HT-29 (cell line): ENCODE measurements at places on chromosomes 7 and 10.

DNA sequence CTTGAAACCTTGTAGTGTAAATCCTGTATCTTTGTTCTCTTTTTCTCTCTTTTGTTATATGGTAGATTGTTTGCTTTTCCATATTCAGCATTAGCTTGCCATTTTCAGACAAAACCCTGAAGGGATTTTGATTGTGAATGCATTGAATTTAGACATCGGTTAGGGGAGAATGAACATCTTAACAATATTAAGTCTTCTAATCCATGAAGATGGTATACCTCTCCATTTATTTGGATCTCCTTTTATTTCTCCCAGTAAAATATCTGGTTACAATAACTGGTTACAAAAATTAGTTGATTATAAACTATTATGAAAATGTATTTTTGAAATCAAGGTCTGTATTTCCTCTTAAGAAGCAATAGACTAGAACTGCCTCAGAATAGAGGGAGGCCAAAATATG, 12.4 kb upstream of the SLK start:
- DNase-seq = no peak

GRCh38 chr7:92633211-92633906, 43.2 kb upstream of the FAM133B start:
- DNase-seq = peak; percentile 91

DNA sequence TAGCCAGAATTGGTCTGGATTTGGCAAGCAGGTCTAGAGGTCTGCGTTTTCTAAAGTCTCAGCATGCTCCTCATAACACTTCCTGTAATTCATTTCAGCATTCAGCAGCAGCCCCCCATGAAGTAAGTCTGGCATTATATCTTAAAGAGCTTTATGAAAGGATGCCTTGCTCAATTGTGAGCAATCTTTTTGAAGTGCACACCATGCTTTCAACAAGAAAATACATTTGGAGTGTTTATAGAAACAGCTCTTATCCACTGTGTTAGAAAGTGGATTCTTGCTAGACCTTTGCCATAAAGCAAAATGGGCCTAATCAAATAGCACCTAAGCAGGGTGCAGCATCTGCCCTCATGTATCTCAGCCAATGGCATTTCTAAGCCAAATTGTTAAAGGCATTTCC, 378.0 kb upstream of the AKR1E2 start:
- no peak for DNase-seq

GRCh38 chr10:12960334-12960898, 41.1 kb downstream of the CCDC3 start:
- no peak for DNase-seq

DNA sequence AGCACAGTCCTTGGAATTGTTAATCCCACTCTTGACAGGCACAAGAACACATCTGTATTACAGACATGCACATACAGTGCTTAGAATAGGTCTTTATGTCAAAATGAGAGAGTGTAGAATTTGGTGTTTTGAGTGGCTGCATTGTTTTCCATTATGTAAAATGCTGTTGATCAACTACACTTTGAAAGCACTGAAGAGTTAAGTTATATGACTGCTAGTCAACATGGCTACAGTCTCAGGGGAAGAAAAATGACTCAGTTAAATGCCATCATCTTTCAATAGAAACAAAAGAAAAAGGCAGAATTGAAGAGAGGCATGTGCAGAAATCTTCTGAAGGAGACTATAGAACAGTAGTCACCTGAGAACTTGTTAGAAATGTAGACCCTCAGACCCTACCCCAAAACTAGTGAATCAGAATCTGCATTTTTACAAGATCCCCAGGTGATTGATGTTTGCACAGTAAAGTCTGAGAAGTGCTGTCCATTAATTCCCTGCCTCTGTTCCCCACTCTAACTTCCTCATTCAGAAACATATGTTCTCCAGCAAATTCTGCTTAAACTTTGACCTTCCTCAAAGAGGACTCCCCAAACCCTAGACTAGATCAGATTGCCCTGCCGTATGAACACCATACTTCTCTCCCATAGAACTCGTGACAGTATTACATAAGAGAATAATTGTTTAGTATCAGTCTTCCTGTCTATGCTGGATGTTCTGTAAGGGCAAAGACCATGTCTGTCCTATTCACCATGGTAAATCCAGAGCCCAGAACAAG, 16.0 kb downstream of the SND1 start:
- no peak for DNase-seq

DNA sequence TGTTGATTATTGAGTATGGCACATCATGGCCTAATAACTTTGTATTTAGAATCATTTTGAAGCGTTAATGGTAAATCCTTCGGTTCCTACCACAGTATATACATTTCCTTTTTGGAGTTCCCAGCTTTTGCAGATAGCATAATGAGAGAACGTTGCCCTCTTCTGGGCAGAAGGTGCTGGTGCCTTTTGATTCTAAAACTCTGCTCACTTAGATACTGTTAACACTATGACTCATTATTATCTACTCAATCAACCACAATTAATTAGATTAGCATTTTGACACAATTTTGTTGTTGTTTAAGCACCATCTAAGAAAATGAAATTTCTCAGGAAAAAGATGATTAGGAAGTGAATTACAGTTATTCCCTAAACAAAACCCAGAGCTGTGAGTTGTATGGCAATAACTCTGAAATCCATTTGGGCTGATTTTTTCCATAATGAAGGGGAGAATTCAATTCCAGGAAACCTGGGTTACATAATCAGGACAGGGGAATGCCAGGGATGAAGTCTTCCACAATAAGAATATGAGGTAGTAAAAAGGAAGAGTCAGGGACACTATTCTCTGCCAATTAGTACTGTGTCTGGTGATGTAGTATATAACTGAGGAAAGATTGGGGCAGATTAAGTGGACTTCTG, 11.5 kb upstream of the DLD start:
- DNase-seq = peak; percentile 76

GRCh38 chr7:128387216-128388144, 22.3 kb downstream of the IMPDH1 start:
- DNase-seq = peak; percentile 88

- peak; percentile 29 for DNase-seq
Measured at GRCh38 chr10:5975641-5976473, 1.5 kb downstream of the IL15RA start.

DNA sequence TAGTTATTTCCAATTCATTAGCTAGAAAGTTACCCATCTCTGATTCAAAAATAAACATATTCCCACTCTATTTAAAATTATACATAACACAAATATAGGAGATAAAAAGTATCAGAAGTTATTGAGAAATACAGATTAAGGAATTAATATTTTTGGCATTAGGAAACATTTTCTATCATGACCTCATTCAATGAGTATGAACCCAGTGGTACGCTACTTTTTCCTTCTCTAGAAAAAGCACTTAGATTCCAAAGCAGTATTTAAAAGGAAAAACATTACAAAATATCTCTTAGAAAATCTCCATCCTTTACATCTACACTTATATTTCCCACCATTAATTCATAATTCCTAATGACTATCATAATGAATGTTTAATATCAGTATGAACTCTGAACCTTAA, 240.6 kb upstream of the GNAI1 start:
- no peak for DNase-seq

DNA sequence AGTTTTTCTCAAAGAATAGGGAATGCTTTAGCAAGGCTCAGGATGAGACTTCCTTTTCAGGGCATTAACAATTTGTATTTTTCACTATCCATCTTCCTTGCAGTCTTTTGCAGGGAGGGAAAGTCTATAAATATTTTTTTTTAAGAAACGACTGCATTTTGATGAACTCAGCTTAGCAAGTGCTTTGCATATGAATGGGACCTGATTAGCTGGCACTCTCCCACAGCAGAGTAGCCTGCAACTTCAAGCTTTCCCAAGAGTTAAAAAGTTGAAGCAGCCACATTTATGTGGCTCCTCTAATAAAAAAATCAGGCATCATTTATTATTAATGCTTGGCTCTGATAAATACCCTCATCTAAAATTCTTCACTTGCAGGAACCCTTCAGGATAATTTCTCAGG, 134.0 kb downstream of the GRID1 start:
- no peak for DNase-seq

DNA sequence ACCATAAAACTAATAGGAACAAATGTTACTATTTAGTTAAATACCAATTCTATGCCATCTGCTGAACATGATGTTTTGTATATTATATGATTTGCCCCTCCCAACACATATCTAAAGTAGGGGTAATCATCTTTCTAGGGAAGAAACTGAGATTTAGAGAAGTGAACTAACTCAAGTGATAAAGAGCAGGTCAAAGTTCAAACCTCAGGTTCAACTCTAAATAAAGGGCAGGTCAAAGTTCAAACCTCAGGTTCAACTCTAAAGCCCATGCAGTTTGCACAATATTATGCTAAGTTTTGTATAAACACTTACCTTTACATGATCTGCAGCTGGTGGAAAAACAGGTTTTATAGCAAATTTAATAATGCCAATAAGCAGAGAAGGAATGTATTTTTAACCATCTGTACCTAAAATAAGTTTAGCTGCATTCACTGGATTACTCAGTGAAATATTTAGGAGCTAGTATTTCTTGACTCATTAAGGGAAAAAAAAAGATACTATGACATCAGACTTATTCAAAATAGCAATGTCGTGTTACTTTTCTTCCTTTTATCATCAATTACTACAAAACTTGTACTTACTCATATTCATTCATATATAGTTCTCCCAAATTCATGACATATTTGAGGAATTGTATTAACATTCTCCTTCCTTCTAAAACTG, 1194.3 kb upstream of the CELF2 start:
- DNase-seq = no peak

DNA sequence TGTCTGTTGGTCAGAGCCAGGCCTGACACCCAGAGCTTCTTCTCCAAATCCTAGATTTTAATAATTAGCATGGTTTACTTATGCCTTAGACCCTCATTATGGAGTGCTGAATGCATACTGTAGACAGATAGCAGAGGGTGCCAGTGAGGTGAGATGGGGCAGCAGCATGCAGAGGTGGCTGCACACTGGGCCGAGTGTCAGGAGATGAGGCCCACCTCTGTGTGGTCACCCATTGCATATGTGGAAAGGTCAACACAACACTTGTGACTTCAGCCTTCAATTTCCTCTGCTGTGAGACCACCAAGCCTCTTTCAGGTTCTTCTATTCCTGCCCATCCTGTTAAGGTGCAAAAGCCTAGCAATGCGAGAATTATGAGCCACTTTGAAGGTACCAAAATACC, 39.7 kb upstream of the NMT2 start:
- no peak for DNase-seq

GRCh38 chr10:86648704-86649427, 5.5 kb upstream of the OPN4 start:
- DNase-seq = peak; percentile 42

- no peak for DNase-seq
Measured at GRCh38 chr7:5708271-5708670, 73.2 kb downstream of the RNF216 start.

GRCh38 chr7:94253686-94254085, 141.0 kb upstream of the COL1A2 start:
- DNase-seq = no peak

- no peak for DNase-seq
Measured at GRCh38 chr10:69638642-69639041, 8.6 kb downstream of the FAM241B start.

DNA sequence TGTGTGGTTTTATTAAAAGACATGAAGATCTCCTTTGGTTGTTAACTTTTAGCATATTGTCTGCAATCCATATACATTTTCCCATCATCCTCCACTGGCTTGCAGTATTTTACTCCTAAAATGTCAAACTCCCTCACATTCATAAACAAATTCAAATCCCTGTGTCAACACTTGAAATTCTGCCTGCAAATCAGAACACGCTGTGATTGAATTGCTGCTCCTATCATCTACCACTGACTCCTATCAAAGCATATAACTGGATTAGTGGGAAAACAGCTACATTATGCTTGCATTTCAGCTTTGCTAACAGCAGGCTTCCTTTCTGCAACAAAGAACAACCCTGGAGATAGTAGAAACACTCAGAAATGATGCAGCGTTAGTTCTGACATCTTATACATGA, 281.8 kb upstream of the HGF start:
- no peak for DNase-seq

DNA sequence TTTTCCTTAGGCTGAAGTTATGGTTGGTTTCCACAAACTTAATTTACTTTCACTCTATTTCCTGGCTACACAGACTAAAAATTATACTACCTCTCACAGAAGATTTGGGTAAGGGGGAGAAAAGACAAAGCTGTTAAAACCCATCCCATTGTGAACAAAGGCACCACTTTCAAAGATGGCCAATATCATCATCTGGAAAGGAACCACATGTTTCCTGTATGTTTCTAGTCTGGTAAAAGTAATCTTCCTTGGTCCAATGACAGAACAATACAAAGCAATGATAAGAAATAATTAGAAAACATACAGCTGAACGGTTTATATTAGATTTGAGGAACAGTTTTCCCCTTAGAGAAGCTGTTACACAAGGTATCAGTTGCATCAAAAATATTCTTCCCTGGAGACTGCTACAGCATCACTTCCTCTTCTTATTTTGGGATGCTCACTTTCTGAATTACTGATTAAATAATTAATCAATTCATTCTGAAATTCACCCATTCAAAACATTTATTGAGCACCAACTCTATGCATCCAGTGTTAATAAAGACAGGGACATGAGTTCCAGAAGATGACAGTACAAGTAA, 8.5 kb upstream of the SFR1 start:
- no peak for DNase-seq

DNA sequence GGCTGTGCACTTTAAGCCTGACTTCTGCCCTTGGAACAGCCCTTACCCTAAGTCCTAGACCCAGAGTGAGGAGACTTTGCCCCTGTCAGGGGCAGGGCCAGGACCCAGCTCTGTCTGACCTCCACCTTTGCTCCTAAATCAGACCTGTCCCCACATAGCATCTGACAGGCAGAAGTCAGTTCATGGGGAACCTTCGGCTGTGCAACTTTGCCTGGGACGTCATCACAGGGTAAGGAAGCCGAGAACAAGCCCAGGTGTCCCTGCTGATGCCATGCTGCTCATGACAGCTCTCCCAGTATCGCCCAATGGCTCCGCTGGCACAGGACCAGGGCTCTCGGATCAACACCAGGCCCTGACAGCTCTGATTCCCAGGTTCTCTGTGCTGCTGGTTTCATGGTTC, 55.4 kb downstream of the TNS3 start:
- no peak for DNase-seq

DNA sequence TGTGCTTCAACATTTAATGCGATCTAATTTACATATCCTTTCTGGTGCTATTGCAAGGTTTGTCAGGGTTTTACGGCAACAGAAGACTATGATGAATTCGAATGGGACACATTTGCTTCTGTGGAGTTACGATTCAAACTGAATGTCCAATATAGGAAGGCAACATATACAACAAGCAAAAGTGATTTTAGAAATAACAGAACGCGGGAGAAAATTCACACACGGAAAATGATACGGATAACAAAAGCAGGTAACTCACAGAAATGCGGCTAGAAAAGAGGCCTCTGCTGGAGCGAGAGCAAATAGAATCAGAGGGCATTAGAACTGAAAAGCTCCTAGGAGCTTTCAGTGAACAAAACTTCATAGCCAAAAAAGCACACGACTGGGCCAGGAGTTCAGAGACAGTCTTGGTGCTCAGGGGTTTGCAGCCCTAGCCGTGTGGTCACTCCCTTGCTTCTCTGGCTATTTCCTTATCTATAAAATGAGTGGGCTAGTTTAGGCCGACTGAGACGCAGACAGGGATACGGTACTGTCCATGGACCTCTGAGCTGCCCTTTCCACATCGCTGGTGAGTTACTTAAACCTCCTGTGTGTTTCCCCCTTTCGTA, 557 bp upstream of the TAX1BP1 start:
- DNase-seq = no peak

- DNase-seq = no peak
Measured at GRCh38 chr10:49338604-49339003, 39.6 kb downstream of the C10orf71 start.

GRCh38 chr7:13945670-13946069, 43.8 kb downstream of the ETV1 start:
- no peak for DNase-seq
